ENCODE measurements at places on chromosomes 12 and 14.

DNA sequence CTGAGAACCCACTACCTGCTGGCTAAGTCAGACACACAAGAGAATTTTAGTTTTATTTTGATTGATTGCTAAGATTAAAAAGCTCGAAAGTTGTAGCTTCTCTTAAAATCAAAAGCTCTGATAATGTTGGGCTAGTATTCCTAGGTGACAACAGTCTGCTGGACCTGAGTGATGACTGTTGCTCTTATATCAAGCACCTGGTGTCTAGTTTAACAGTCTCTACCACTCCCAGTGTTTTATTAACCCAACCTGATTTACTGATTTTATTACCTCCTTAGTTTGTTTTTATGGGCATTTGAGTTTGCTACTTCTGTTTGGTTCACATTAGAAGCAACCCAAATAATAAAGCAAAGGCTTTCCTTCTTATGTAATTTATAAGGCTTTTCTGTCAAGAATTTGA, 41.8 kb downstream of the ATP6V1D start:
- no peak for DNase-seq

DNA sequence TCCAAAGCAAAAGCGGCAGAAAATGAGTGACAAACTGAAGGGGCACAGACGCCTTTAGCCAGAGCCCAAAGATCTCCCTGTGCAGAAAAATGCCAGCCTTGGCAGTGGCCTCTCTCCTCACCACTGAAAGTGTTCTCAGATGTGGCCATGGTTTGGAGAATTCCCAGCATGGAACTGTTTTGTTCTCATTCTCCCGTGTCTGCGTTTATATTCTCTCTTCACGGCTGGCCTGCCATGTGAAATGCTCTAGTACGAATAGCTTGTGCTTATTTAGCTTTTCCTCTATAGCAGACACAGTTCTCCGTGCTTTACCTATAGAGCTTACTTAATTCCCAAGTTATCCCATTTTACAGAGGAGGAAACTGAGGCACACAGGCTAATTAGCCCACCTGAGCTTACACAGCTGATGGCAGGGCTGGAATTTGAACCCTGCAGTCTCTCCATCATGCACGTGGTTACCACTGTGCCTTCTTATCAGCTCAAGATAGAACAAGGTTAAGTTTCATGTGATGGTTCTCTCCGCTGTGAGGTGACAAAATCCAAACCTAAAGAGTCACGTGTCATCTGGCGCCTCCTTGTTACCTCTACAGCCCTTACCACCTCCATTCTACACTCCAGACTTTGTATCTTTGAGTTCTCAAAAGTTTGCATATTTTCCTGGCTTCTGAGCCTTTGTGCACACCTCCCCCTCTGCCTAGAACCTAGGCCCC, 141.6 kb downstream of the GCH1 start:
- no peak for DNase-seq

DNA sequence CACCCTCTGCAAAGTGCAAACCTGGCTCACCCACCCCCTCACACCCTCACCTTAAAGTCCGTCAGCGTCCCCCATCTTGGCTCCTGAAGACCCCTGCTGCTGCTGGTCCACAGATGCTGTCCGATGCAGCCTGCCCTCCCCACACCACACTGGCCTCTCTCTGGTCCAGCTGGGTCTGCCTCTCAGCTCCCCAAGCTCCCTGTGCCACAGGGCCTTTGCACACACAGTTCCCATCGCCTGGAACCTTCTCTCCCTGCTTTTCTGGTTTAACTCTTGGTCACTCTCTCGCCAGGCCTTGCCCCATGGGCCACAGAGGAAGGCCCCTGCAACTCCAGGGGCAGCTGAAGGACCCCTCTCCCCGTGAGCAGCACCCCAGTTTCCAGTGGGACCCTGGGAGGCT, 44.9 kb downstream of the TESC start:
- no peak for DNase-seq

- DNase-seq = no peak
Measured at GRCh38 chr14:20415782-20416206, 2.5 kb upstream of the TEP1 start.

- no peak for DNase-seq
Measured at GRCh38 chr12:85413266-85413665, 133.2 kb downstream of the ALX1 start.

GRCh38 chr14:36655571-36655962, 6.1 kb upstream of the PAX9 start:
- no peak for DNase-seq

DNA sequence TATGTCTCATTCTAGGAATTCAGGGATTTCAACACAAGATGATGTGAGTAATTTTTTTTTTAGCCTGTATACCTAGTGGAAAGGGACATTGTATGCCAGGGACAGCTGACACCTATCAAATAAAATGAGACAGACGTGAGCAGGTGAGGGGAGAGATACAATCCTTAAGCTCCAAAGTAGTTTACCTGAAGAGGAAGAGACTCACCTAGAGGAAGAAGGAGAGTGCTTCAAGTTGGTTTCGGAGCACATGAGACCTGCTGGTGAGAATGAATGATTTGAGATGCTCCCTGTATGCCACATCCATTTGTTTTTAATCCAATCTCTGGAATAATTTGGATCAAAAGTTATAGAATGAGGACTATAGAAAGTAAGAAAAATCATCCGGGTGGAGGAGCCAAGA, 915.4 kb upstream of the FBXO33 start:
- DNase-seq = no peak

GRCh38 chr14:78316786-78317185, 146.6 kb downstream of the NRXN3 start:
- no peak for DNase-seq

DNA sequence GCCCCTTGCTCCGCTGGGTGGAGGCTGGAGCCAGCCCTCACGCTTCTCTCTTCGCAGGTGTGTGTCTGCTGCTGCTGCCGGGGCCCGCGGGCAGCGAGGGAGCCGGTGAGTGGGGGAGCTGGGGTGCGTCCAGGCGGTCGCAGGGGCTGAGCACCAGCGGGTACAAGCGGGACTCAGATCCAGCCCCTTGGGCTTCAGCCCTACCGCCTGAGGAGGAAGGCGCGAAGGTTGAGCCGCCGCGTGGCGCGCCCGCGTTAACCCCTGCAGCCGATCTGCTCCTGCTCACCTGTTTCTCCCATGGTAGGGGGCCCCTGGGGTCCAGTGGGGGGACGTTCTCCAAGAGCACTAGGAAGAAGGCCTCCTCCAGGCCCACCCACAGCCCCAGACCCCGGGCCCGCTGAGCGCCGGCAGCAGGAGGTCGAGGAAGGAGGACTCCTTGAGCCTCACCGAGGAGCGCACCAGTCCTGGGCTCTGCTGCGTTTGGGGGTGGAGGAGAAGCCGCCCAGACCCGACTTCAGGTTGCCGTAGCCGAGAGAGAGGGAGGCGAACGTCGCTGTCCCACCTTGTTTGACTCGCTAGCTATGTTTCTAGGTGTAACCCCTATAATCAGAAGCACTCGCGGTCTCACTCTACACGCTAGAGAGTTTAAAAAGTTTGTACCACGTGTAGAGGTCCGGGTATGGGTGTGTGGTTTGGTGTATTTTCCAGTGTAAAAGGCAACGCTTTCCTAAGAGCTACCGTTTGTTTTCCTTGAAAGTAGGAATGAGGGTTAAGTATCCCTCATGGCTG, 834 bp downstream of the COCH start:
- no peak for DNase-seq
